ENCODE measurements at places on chromosomes 16 and 17.

DNA sequence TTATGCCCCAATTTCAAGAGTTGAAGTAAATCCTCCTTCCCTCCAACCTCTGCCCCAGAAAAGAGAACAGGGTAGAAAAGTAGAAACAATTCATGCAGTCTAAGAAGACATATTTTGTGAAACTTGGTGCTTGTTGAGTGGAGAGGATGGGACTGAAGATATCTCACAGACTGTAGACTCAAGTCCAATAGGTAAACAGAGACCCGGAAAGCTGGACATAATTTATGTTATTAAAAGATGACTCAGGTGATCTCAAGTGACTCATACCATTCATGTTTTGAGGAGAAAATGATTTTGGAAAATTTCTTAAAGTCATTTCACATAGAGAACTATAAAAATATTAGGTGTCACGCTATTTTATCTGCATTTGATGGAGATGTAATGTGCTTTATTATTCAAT is 203.1 kb upstream of the SOX9 start:
- DNase-seq, result no peak

- DNase-seq, result no peak
Measured at GRCh38 chr17:75646638-75646992, 13.4 kb downstream of the SMIM5 start.

GRCh38 chr17:2419486-2419885 is 18.6 kb upstream of the MNT start:
- no peak for DNase-seq

DNA sequence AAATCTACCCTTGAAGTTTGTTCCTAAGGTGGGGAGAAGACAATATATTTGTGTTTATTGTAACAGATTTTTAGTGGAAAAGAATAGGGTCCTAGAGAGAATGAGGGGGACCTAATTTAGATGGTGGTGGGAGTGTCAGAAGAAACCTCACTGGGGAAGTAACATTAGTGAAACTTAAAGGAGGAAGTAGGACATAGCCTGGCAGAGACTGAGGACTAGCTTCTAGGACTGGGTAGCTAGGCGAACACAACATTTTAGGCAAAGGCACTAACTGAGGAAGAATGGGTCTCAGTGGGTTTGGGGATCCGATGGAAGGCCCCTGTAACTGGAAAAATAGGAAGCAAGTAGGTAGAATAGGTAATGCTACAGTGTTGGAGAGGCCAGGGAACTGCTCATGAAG is 4.2 kb upstream of the ARL2BP start:
- no peak for DNase-seq

- DNase-seq, result no peak
Measured at GRCh38 chr17:57488856-57489255, 232.5 kb downstream of the MSI2 start.

DNA sequence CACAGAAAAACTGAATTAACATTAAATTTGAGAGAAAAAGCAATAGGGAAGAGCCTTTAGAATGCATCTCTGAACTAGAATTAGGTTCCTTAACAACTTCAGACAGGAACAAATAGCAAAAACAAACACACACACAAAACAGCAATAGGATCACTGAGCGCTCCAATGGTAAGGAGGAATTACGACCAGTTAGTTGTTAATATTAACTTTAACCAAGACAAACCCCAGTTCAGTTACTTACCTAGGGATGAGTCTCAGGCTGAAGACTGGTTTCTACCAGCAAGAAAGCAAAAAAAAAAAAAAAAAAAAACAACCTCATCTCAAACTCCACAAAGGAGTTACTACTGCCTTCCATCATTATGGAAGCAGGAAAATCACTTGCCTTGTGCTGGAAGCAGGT is 14.6 kb downstream of the DHRS7B start:
- DNase-seq, result no peak

DNA sequence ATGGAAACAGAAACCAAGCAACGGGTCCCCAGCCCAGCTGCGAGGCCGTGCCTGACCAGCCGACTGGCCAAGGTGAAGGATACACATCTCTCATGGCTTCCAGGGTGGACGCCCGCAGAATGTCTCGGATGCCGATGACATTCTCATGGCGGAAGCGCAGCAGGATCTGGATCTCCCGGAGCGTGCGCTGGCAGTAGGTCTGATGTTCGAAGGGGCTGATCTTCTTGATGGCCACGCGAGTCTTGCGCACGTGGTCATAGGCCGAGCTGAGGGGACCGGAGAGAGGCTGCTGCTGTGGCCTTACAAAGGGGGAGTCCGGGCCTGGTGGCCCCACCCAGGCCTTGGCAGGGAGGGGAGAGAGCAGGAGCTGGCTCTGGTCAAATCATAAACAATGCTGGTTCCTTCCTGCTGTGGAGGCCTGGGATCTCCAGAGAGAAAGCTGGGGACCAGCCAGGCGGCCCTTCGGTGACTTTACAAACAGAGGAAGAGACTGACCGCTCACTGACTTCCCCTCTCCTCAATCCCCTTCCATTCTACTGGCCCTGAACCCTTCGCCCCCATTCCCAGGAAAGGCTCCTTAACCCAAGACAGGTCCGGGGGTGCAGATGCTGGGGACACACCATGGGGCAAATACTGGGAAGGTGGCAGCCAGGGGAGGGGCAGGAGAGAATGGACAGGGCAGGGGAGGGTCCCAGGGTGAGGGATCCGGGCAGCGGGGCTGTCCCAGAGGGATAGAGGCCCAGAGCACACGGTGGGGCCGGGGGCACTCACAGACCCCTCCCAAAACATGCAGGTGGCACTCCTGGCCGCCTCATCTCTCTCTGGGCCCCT is 1.1 kb downstream of the MAPK3 start:
- DNase-seq, result no peak

GRCh38 chr17:8556074-8556473 is 74.5 kb downstream of the MYH10 start:
- DNase-seq, result peak; percentile 63

DNA sequence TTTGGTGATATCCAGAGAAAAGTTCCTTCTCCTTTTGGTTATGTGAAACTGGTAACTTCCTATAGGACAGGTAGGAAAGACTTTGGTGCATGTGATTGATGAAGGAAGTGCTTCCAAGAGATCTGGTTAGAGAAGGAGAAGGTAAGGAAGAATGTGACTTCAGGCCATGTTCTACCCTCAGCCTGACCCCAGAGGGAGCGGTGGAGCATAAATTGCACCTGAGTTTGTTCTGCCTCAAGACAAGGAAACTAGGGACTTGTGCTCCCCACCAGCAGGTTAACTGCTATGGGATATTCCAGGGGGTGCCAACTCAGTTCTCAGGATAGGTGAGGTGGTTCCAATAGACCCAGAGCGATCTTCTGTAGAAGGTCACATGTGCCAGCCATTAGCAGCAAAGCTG is 299.3 kb upstream of the XYLT1 start:
- no peak for DNase-seq

GRCh38 chr17:8479431-8479947 is 43.8 kb downstream of the NDEL1 start:
- no peak for DNase-seq

DNA sequence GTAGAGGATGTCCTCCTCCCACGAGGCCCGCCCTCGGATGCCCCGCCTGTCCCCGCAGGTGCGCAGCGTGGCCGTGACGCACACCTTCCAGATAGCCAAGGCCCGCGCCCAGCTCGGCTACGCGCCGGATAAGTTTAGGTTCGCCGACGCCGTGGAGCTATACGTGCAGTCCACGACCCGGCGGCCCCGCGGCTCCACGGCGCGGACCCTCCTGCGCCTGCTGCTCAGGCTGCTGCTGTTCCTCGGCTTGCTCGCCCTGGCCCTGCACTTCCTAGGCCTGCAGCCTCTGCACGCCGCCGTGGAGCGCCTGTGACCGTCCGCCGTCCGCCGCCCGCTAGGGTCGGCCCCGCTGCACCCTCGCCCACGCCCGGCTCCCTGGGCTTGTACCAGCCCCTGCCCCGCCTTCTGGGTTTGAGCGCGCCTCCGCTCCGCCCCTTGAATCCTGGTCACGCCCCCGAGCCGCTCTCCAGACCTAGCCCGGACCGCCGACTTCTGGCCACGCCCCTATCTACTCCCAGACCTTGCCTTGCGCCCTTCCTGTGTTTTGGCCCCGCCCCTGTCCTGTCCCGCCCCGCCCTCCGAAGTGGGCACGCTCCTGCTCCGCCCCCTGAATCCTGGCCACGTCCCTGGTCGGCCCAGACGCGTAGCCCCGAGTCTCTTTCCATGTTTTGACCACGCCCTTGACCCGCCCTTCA is 15.8 kb upstream of the EEF2K start:
- peak; percentile 100 for DNase-seq

GRCh38 chr17:37067555-37068111 is 118.9 kb downstream of the AATF start:
- peak; percentile 97 for DNase-seq
